NCI-H1694 treated with DMSO at 0.1 percent for 48 hours (cell line): ENCODE measurements at places on chromosomes 3 and 15.

DNA sequence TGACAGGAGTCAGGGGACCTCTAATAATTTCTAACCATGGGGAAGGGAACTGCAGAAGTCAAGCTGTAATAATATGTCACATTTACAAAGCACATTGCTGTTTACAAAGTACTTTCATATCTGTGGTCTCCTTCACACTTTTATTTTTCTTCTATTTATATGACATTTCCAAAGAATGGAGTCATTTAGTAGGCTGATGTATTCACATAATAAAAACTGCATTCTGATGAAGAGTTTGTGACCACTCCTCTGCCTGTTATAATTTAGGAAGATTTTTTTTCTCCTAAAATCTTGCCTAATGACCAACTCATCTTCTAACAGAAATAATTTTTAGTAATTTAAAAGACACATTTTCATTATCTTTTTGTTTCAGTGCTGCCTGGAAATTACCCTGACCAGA, 272.2 kb upstream of the VEPH1 start:
- no peak for DNase-seq

GRCh38 chr15:28068930-28069329, 30.2 kb downstream of the OCA2 start:
- no peak for DNase-seq

- no peak for DNase-seq
Observed at GRCh38 chr3:59388555-59389270, 338.9 kb upstream of the CFAP20DC start.

- DNase-seq, result no peak
Observed at GRCh38 chr3:41260063-41260450, 60.8 kb downstream of the CTNNB1 start.

DNA sequence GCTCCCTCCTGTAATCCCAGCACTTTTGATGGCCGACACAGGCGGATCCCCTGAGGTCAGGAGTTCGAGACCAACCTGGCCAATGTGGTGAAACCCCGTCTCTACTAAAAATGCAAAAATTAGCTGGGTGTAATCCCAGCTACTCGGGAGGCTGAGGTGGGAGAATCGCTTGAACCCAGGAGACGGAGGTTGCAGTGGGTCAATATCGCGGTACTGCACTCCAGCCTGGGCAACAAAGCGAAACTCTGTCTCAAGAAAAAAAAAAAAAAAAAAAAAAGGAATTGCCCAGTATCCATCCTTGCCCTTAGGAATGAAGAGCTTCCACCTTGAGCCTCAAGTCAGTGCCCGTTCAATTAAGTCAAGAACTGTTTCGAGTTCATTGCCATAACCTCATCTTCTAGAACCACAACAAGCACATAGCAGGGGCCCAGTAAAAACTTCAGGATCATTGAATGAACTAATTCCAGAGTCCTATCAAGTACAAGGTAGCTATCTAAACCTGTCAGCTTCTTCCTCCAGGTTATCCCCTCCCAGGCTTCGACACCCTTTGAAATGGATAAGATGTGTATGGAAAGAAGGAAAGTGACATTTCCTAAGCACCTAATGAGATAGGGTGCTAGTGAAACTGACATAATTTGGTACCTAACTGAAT, 826 bp downstream of the DBR1 start:
- no peak for DNase-seq

- no peak for DNase-seq
Observed at GRCh38 chr3:11382146-11382745, 110.0 kb downstream of the ATG7 start.
